Stimulated activated CD4-positive, alpha-beta T cell treated with anti-CD3 and anti-CD28 coated beads, Interleukin-1b, Interleukin-23, amount 100 ng/mL, for 1 hour (primary cell): ENCODE measurements at places on chromosomes 13 and 19.

DNA sequence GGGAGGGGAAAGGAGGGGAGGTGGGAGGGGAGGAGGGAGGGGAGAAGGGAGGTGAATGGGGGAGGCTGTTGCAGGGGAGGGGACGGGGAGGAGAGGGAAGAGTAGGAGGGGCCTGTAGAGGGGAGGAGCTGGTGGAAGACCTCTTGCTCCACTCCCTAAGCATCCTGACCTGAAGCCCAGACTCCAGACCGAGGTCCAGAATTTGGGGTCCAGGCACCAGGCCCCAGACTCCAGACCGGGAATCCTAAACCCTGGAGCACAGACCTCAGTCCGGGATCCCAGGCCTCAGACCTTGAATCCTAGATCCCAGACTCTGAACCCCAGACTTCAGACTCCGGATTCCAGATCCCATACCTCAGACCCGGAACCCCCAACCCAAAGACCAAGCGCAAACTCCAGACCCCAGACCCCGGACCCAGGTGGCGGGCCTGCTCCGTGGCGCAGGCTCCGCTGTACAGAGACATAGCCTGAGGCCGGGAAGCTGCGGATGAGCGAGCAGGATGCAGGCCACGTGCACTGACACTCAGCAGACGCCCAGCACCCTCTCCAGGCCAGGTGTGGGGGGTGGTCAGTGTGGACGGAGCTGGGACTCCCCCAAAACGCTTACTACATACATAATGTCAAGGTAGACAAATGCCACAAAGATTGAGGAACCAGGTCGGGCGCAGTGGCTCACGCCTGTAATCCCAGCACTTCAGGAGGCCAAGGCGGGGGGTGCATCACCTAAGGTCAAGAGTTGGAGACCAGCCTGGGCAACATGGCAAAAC is 710 bp upstream of the BTBD2 start:
- no peak for DNase-seq

GRCh38 chr13:33367171-33367895 is 81.8 kb upstream of the STARD13 start:
- no peak for DNase-seq

DNA sequence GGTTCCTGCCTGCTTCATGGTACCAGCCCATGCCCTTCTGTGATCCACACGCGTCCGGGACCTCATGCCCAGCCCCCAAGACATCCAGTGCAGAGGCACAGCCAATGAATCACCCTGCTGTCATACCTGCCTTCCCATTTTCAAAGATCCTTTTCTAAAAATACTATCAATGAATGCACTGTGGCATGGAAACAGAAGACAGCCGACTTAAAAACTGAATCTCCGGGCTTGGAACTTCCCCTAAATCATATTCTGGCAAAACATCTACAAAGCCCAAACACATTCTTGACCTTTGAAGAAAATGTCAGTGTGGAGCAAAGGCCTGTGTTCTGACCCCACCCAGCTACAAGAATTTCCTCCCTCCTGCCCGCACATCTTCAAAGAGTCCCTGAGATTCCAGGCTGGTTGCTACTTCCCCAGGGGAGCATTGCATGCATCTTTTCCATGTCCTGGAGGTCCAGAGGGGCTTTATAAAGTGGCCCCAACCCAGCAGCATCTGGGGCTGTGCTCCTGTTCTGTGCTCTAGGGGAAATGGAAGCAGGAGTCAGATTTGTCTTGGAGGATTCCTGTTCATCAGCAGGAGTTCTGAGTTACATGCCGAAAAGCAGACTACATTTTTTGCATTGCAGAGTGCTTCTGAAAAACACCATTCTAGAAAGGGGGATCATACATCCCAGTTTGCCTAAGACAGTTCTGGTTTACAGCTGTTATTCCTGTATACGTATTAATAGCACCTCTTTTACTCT is 135.2 kb downstream of the USP12 start:
- no peak for DNase-seq

DNA sequence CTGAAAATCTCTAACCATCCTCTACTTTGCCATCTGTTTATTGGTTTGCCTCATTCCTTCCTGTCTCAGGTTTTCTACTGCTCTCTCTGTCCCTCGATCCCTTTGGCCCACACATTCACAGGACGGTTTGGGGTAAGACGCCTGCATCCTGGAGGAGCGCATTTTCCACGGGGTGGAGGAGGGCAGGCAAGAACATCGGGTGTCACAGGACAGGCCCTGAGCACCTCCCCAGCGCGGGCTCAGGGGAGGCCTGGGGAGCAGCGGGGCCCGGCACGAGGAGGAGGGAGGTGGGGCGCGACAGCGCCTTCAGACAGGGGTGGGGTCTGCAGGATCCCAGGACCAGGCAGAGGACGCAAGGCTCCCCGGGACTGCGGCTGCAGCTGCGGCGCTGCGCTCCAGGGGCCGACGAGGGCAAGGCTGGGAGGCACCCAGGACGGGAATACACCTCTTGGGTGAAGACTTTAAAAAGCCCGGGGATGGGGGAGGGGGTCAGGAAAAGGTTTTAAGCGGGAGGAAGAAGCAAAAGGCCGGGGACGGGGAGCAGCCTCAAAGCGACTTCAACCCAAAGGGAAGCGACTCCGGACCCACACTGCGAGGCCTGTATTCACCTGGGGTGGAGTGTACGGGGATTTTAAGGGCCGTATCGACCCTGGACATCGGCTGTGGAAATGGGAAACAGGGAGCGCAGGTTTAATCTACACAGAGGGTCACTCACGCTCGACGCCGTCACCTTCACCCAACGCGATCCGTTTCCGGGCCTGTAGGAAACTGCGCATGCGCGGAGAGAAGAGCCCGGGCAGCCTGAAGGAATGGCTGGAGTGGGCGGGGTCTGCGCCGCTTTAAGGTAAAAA is at the start of gene ZNF415:
ZNF415 (minus strand) TSS at position 770 of the 851 bp plus-strand sequence. CDS start 10,234 bp downstream, outside the sequence.
- no peak for DNase-seq

GRCh38 chr19:45162608-45163143 is 1.9 kb upstream of the NKPD1 start:
- DNase-seq: no peak

DNA sequence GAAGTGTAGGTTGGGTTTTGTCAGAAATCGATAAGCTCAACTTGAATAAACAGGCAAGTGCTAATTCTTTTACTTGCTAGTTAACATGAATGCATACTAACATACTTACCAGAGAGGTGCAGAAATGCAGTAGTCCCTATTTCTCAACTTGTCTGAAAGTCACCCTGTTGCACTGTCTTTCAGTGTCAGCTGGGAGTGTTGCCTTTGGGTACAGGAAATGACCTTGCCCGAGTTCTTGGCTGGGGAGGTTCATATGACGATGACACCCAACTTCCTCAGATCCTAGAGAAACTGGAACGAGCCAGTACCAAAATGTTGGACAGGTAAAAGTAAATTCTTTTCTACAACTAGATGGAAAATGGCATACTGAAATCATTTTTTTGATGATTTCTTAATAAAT is 103.5 kb upstream of the AKAP11 start:
- no peak for DNase-seq

GRCh38 chr19:16139752-16140151 is 3.7 kb upstream of the HSH2D start:
- no peak for DNase-seq

- DNase-seq: no peak
Observed at GRCh38 chr19:42284591-42285341, 15.7 kb downstream of the CIC start.

- no peak for DNase-seq
Observed at GRCh38 chr19:48614436-48615230, at the start of gene FAM83E. Gene FAM83E (minus strand): TSS chr19:48615076. CDS start chr19:48613372, 1,704 bp downstream.

DNA sequence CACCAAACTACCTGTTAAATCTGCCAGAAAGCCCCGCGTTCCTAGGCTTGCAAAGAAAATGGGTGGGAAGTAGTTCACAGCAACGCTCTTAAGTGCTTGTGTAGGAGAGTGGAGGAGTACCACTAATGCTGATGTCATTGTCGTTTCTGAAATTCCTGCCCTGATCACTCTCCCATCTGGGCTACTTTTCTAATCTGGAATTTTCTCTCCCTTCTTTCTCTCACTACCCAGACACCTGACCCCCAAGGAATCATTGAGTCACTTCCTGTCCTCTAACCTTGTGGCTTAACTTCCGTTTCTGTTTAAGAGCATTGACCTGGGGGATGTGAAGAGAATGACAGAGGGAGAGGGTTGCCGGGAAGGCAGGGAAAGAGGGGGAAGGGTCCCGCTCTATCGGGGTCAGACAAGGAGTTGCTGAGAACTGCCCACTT is 98.7 kb downstream of the STARD13 start:
- DNase-seq: no peak

GRCh38 chr19:57465680-57466381 is 8.9 kb upstream of the VN1R1 start:
- no peak for DNase-seq

- DNase-seq: no peak
Observed at GRCh38 chr13:113005076-113005865, 36.3 kb downstream of the MCF2L start.
